ENCODE measurements at places on chromosomes 1 and 21. TPM values are rescaled to one million over a fixed set of nuclear protein-coding genes. Genes with fewer than 3 reads are reported as not detected.

The INKA2 gene
- total RNA-seq = 2.0 TPM

GRCh38 chr1:41811051-41811795, 107.5 kb downstream of the HIVEP3 start:
- DNase-seq = no peak

GRCh38 chr1:223248770-223249140, 105.7 kb upstream of the TLR5 start:
- no peak for DNase-seq

The ADGRB2 gene
- 1.2 TPM for total RNA-seq

The CLEC20A gene
- total RNA-seq = not detected

DNA sequence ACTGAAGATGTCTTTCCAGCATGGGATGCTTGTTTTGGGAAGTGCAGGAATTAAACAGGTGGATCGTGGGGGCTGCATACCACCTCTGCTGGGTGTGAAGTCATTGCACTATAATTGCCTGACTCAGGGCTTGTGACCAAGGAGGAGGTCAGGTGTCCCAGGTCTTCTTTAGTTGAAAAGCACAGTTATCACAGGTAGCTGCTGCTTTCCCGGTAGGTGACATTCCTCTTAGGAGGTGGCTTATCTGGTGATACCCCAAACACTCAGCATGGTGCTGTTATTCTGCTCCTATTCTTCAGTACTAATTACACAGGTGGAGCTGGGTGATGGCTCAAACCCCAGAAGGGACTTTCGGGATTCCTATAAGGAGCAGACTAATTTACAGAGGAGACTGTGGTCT, 320.3 kb upstream of the PLXNA2 start:
- DNase-seq = no peak

DNA sequence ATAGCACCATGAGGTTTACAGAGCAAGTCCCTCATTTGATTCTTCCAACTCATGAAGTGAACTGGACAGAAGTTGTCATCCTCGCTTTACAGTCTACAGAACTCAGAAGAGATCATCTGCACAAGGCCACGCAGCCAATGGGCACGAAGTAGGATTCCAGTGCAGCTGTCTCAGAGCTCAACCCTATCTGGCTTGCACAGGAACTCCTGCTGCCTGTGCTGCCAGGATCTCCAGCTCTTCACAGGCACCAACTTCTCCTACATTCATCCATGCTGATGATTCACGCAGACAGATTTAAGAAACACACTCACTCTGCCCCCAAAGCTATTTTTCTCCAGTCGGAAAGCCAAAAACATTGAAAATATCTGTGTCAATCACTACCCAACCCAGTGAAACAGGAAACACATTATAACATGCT, 157.0 kb downstream of the RERE start:
- no peak for DNase-seq

GRCh38 chr21:34553151-34553952, 41.3 kb upstream of the KCNE1 start:
- DNase-seq = peak; percentile 47

DNA sequence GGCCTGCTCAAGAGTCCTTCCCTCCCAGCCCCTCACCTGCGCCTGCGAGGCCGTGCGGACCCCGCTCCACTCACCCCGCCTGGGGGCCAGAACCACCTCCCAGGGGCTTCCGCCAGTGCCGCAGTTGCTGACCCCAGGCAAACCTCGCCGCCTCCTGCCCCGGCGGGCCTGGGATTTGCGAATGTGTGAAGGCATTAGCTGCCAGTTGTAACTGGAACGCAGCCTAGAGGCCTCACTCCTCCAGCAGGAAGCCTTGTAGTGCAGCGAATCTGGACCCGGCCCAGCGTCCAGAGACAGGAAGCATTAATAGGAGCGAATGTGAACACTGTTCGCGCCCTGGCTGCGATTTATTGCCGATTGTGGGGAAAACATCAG, 140.9 kb upstream of the ARHGEF16 start:
- peak; percentile 35 for DNase-seq

GRCh38 chr1:22141554-22142314, 1.2 kb downstream of the WNT4 start:
- no peak for DNase-seq

DNA sequence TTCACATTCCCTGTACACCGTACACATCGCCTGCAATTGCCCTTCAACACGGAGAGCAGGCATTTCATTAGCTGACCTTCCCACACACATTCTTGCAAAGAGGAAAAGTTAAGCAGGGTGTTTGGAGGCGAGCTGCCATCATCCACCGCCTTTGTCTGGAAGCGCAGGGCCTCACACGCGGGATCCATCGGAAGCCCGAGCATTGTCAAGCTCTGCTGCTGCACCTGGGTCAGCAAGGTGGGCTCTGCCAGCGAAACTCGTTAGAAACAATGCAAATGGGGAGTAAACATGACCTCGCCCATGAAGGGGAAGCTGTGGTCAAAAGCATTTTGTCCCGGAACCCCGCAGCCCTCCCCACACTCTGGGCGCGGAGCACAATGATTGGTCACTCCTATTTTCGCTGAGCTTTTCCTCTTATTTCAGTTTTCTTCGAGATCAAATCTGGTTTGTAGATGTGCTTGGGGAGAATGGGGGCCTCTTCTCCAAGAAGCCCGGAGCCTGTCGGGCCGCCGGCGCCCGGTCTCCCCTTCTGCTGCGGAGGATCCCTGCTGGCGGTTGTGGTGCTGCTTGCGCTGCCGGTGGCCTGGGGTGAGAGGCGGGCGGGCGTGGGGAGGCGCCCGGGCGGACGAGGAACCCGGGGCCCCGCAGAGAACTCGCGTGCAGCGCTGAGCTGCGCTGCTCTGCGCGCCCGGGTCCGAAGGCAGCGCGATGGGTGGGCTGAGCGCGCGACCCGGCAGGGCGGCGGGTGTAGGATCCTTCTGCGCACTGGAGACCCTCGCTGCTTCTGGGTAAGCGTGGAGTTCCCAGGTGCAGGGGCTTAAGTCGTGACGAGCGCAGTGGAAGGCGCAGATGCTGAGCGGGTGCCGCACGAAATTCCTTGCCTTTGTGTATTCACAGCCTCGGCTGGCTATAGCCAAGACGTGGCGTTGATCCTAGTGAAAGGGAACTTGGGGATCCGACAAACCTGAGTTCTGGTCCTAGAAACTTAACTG, at the start of gene CR1:
CR1 (plus strand) TSS at position 357 of the 992 bp plus-strand sequence; CDS start at position 468, 111 bp downstream.
- DNase-seq = no peak
